ENCODE measurements at places on chromosomes 3 and 15. TPM values are rescaled to one million over a fixed set of nuclear protein-coding genes. Genes with fewer than 3 reads are reported as not detected.
A peak's percentile ranks its signal among the peaks of the same experiment; 100 is the strongest.

DNA sequence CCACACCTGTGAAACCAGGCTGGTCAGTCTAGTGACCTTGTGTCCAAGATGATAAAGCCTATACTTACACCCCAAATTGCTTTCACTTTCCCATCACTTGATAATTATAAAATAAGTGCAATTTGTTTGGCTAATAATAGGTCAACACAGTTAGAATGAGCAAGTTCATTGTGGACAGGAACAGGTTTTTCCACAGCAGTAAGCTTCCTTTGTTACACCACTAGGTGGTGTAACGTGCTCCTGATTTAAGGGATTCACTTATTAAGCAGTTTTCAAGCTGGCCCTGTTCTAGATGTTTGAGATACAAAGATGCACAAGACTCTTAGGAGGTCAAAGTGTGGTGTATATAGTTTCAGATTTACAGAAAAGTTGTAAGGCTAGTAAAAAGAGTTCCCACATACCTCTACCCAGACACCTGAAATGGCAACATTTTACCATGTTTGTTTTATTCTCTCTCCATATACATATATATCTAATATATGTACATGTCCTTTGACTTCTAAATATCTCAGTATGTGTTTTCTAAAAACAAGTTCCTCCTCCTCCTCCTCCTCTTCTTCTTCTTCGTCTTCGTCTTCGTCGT is 6.8 kb upstream of the MFSD1 start:
- DNase-seq: no peak

GRCh38 chr3:4885316-4885715 is 93.9 kb upstream of the BHLHE40 start:
- no peak for DNase-seq

DNA sequence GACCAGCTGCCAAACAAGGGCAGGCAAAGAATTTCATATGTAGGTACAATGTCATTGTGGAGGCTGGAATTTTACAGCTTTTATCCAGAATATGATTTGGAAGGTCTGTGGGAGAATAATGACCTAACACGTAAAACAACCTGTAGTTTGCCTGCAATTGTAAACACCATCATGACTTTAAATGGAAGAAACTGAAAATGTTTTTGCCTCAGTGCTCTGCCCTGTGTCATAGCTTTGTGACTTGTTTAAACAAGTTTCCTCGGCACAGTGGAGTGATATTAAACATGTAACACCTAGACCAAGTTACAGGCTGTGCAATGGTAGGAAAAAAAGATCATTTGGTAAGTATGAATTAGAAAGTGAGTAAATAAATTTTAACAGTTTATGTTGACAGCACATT is 171.6 kb upstream of the MBNL1 start:
- DNase-seq: no peak

GRCh38 chr3:50238549-50239026 is 2.6 kb downstream of the GNAI2 start:
- peak; percentile 88 for DNase-seq

GRCh38 chr3:45526441-45526840 is 68.1 kb upstream of the LIMD1 start:
- DNase-seq: no peak

- DNase-seq: no peak
These were observed 106.8 kb downstream of the SEMA6D start for GRCh38 chr15:47824147-47824546.

GRCh38 chr3:172391592-172392302 is 56.5 kb downstream of the GHSR start:
- DNase-seq: no peak

- DNase-seq: no peak
These were observed 404.1 kb downstream of the ZIC1 start for GRCh38 chr3:147813256-147813655.

GRCh38 chr3:3685721-3686120 is 113.5 kb upstream of the LRRN1 start:
- no peak for DNase-seq

GRCh38 chr3:194067949-194068362 is 68.0 kb upstream of the HES1 start:
- no peak for DNase-seq

GRCh38 chr15:40763801-40764628 is at the start of gene GCHFR:
TSS of gene GCHFR (plus strand) at chr15:40764068. CDS start at chr15:40764181, 113 bp downstream.
- peak; percentile 67 for DNase-seq

DNA sequence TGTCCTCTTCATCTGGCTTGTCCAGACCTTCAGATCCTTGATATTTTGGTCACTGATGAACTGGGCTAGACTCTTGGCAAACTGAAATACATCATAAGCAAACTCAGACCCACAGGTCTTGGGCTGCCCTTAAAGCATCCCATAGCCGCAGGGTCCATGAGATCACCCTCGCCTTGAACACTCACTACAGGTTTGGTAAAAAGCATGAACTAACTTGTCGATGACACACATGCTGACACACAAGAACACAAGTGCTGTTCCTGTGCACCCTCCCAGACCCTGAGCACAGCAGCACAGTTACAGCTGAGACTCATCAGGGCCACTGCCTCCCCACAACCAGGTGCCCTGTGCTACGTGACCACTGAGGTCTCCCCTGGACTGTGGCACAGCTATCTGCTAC is 21.0 kb downstream of the PFKFB4 start:
- no peak for DNase-seq

- no peak for DNase-seq
These were observed 28.1 kb downstream of the RNU5B-1 start for GRCh38 chr15:65332391-65333147.

DNA sequence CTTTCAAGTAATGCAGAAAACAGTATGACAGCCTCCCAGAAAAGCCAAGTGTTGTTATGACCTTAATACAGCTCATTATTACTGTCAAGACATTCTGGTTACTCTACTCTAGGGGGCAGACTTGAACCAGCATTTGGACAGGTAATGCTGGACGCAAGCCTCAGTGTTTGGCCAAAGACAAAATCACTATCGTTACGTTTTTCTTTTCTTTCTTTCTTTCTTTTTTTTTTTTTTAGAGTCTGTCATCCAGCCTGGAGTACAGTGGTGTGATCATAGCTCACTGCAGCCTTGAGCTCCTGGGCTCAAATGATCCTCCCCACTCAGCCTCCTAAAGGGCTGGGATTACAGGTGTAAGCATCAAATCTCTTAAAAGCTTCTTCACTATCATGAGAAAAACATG is 29.4 kb upstream of the TMEM45A start:
- DNase-seq: no peak

GRCh38 chr15:64791401-64791800 is 16.0 kb upstream of the RBPMS2 start:
- DNase-seq: no peak

- DNase-seq: no peak
These were observed 54.4 kb upstream of the KIF23 start for GRCh38 chr15:69359722-69360121.

GRCh38 chr15:73319460-73320245 is 49.1 kb downstream of the HCN4 start:
- DNase-seq: no peak

DNA sequence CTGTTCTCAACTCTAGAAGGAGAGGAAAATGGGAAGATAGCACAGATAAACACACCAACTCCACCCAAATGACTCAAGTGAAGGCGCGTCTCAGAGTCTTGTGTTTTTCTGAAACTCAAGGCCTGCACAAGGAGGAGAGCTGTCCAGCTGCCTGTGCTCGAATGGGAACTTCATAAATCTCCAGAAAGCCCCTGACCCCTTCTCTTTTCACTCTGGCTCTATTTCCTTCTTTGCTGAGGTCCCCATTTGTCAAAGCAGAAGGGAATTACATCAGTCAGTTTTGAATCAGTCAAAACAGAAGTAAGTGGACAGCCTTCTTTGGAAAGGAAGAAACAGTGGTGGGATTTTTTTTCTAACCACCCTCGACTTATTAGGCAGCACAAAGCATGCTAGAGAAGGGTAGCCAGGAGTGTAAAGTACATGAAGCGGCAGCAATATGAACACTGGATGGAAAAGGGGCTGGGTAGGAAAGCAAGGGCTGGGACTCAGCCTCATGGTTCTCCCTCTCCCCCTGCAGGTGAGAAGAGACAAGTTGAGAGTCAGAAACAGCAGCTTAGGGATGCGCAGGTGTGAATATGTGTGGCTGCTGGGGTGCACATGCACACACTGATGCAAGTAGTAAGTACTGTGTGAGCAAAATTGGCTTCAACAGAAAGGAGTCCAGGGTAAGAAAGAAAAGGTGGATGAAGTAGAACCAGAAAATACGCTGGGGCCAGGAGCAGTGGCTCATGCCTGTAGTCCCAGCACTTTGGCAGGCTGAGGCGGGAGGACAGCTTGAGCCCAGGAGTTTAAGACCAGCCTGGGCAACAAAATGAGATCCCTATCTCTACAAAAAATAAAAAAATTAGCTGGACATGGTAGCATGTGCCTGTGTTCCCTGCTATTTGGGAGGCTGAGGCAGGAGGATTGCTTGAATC is 36.6 kb upstream of the MAGEF1 start:
- no peak for DNase-seq

GRCh38 chr3:5194801-5195509 is 7.4 kb downstream of the EDEM1 start:
- DNase-seq: no peak

DNA sequence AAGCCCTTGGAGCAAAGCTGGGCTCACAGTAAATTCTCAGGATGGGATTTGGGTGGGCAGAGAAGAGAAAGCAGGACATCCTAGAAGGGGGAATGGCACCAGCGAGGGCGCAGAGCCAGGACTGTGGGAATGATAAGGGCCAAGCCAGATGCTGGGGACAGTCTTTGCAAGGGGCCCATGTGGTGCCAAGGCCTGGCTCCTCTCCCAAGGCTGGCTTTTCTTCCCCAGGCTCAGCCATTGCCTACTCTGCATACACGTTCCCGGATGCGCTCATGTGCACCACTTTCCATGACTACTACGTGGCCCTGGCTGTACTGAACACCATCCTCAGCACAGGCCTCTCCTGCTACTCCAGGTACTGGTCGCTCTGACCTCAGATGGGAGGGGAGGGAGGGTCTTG is 24.7 kb upstream of the KIF23 start:
- DNase-seq: no peak

DNA sequence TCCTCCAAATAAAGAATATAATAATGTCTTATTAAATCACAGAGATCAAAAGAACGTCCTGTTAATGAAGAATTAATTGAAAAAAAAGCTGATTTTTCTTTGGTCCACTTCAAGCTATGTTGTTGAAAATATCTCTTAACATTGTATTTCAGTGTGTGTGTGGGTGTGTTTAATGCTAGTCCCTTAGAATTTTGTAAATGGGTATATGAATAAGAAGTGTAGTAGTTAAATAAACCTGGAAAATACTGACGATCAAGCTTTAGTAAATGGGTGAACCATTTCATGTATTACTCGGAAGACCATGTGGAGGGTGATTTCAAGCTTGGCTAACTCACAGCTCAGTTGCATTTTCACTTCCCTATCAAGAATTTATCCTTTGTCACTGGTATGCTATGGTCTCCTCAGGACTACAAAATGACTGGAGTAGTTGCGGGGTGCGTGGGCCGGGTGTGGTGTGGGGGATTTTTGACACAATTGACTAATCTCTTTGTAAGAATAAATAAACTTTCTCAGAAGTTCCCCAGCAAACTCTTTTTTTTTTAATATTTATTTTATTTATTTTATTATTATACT is 586.4 kb downstream of the GRM7 start:
- DNase-seq: no peak

DNA sequence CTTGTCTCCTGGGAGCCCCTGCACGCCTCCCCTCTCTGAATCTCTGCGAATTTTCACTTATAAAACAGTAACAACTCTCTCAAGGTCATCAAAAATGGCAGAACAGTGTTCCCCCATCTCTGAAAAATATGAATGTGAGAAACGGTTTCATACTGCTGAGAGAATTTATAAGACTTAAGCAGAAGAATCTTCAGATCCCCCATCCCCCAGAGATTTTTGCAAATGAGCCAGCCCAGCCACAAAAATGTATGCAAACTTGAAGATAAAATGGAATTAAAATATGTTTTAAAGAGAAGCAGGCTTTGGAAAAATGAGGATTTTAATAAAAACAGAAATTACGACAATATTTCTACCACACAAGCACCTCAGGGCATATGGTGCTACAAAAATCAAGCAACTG is 173.0 kb downstream of the STT3B start:
- no peak for DNase-seq

DNA sequence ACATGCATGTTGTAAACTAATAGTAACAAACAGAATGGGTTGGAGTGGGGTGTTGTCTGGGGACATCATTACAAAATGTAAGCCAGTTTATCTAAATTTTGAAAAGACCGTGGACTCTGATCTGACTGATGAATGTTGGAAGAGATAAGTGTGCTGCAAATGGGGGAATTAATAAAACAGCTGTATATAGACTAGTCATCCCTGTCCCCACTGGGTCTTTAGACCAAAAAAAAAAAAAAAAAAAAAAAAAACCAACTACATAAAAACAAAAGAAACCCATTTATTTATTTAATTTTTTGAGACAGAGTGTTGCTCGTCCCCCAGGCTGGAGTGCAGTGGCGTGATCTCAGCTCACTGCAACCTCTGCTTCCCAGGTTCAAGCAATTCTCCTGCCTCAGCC is 20.0 kb downstream of the ARIH2 start:
- DNase-seq: no peak

DNA sequence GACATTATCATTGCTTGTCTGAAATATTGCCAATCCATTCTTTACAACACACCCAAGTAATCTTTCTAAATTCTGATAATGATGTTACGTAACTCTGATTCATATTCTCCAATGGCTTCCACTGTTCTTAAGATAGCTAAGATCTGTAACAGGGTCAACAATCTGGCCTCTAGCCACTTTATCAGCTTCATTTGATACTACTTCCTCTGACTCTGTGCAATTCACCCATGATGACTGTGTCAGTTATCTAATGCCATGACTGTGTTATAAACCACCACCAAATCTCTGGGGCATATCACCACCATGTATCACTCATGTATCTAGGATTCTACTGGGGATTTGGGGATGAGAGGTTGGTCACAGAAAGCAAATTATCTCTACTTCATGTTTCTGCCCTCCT is 44.0 kb downstream of the CD200 start:
- DNase-seq: no peak

GRCh38 chr15:40192942-40193341 is 32.1 kb downstream of the BUB1B start:
- no peak for DNase-seq

GRCh38 chr3:73352841-73353645 is 271.7 kb downstream of the PDZRN3 start:
- no peak for DNase-seq

GRCh38 chr15:72796515-72797337 is 13.2 kb upstream of the ADPGK start:
- peak; percentile 54 for DNase-seq

LTF gene
- polyA plus RNA-seq: 2.6 TPM

WNT7A gene
- not detected for polyA plus RNA-seq

CATSPER2 gene
- polyA plus RNA-seq: 5.9 TPM

ACP3 gene
- 0.59 TPM for polyA plus RNA-seq

UCN2 gene
- polyA plus RNA-seq: 0.06 TPM

CAV3 gene
- polyA plus RNA-seq: 16.8 TPM

SLITRK3 gene
- polyA plus RNA-seq: not detected

CMTM6 gene
- 9.4 TPM for polyA plus RNA-seq

IGF1R gene
- polyA plus RNA-seq: 8.4 TPM

SLC28A1 gene
- 0.07 TPM for polyA plus RNA-seq

STXBP5L gene
- not detected for polyA plus RNA-seq

PLA2G4B gene
- polyA plus RNA-seq: 16.0 TPM

SLC12A1 gene
- not detected for polyA plus RNA-seq

CAPN3 gene
- 2.7 TPM for polyA plus RNA-seq

IL17RD gene
- polyA plus RNA-seq: 1.3 TPM

SNX22 gene
- 1.4 TPM for polyA plus RNA-seq

HCN4 gene
- 4.4 TPM for polyA plus RNA-seq

GOLGA6L10 gene
- polyA plus RNA-seq: 5.3 TPM

ATG7 gene
- polyA plus RNA-seq: 5.3 TPM

ECE2 gene
- not detected for polyA plus RNA-seq

ROPN1 gene
- polyA plus RNA-seq: not detected
